ENCODE measurements at places on chromosomes 5 and 9.

DNA sequence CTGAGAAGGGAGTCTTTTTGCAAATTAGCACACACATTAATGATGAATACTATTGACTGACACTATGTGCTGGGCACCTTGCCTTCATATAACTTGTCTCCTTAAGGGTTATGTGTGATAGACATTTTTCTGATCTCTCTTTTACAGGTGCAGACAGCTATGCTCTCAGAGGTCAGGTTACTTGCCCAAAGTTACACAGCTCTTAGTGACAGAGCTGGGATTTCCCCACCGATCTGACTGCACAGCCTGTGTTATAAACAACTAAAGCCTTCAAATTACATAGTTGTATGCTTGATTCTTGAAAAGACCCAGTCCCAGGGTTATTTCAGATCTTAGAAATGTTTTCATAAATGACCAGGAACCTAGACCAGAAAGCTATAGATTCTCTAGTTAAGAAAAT lies 462.7 kb downstream of the EBF1 start:
- DNase-seq: no peak

DNA sequence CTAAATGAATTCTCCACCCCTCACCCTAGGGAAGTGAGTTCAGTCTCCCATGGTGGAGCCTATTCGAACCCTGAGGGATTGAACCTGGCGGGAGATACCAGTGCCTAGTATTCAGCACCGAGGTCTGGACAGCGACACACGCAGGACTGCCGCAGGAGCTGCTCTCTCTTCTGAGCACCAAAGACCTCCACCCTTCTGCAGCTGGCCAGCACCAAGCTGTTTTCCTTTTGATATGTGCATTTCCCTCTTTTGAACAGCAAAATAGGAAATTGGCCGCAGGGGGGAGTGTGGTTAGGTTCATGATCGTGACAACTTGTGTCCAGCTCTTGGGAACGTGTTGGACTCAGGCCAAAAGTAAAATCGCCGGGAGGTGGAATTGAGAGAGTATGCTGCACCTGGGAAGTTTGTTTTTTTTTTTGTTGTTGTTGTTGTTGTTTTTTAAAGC lies 1.2 kb upstream of the PCSK1 start:
- no peak for DNase-seq

- no peak for DNase-seq
These were observed 32.1 kb downstream of the PRKACG start for GRCh38 chr9:68981789-68982188.

DNA sequence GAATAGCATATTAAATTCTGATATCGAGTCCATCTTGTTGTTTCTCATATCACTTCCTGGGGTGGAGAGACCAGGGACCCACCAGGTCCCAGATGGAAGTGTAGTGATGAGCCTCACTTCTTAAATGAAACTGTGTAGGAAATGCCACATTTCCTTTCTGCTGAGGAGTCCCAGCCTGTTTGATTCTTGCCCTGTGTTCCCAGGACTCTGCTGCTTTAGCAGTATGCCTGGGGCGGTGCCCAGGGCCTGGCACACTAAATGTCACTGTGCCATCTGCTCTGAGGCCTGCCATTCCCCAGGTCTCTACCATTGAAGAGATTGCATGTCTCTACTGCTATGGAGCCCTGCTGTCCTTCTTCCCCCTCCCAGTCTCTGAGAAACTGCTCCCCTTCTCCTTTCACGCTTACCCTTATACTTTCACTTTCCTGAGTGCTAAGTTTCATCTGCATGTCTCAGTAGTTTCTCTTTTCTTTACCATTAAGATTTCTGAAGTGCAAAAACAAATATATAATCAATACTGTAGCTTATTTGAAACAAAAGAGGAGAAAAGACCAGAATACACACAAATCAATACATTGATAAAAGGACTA lies 260.4 kb downstream of the GABRB2 start:
- DNase-seq: no peak

DNA sequence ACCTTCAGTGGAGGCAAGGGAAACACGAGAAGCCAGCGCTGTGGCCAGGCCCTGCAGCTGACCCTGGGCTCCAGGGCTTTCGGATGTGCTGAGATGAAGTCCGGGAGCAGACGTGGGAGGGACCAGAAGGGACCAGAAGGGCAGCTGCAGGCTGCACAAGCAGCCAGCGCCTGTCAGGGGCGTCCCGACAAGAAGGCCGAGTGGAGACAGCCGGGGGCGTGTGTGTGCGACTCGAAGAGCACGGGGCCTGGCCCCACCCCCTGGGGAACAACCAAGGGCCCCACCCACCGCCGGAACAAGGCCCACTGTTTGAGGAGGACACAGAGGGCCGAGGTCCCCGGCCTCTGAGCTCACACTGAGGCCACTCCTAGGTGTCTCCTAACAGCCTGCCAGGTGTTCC lies 31.4 kb downstream of the SLC12A7 start:
- DNase-seq: no peak

GRCh38 chr5:59275510-59276324 lies 617.8 kb downstream of the PDE4D start:
- no peak for DNase-seq

DNA sequence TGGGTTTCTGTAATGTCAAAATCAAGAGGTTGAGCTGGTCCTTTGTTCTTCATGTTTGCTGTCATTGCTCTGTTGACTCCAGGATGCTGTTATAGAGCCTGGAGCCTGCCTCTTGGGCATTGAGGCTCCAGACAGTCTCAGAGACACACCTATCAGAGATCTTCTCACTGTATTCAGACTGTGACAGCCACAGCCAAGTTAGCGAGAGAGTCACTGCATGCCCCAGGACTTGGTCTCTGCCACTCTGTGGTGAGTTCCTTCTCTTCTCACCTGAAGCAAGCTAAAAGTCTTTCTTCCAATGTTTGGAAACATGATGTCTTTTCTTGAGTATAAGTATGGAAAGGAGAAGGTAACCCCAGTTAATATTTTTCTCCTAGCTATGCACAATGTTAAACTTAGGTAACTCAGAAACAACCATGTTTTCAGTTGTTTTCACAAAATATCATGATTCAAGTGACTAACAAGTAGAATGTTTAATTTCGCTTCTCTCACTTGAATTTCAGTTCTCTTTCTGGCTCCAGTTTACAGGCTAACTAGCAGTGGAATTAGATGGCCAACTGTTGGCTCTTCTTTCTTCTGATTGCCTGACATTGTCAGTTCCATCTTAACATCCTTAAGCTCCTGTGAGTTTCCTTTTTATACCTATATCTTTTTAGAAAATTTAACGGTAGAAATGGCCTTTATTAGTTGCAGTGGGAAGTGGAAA lies 20.6 kb upstream of the ZFYVE16 start:
- no peak for DNase-seq

- DNase-seq: no peak
These were observed 6.5 kb upstream of the FAM81B start for GRCh38 chr5:95384485-95385213.

DNA sequence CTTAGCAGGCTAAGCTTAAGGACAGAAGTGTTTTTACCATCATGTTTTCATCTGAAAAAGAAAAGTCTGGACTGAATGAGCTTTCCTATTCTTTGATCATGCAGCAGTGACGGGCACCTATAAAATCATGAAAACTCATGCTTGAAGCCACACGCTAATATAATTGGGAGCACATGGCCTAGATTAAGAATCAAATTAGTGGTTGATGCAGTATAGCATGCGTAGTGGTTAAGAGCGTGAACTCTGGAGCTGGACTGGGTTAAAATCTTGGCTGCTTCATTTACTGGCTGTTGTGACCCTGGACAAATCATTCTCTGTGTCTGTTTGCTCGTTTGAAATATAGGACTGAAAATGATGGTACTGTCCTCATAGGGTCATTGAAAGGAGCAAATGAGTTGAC lies 49.9 kb upstream of the IL13 start:
- DNase-seq: no peak

- DNase-seq: no peak
These were observed 129.0 kb downstream of the COL23A1 start for GRCh38 chr5:178461004-178461730.

- no peak for DNase-seq
These were observed 23.2 kb upstream of the PRRC2B start for GRCh38 chr9:131370638-131371037.

DNA sequence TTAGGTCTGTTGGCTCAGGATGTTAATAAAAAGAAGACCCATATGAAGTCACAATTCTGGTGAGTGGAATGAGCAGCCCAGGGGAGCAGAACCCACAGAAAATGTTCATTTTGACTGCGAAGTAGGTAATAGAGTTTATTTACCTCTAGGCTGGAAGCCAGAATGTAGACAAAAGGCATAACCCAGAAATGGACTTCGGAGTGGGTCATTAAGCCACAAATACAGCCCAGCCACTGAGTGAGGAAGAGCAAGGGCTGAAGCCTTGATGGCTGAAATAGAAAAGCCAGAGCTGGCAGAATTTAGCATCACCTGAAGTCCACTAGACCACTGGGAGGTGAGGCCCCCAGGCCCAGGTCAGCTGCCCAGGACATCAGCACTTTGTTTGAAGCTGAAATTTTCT lies 168.0 kb downstream of the NXNL2 start:
- no peak for DNase-seq

GRCh38 chr5:150599917-150600511 lies 40.4 kb upstream of the SYNPO start:
- DNase-seq: no peak

- DNase-seq: no peak
These were observed 35.8 kb downstream of the VLDLR start for GRCh38 chr9:2657427-2657826.

GRCh38 chr5:107284822-107285525 lies 385.8 kb downstream of the EFNA5 start:
- DNase-seq: no peak

- no peak for DNase-seq
These were observed 4.0 kb downstream of the MAT2B start for GRCh38 chr5:163509291-163509951.

DNA sequence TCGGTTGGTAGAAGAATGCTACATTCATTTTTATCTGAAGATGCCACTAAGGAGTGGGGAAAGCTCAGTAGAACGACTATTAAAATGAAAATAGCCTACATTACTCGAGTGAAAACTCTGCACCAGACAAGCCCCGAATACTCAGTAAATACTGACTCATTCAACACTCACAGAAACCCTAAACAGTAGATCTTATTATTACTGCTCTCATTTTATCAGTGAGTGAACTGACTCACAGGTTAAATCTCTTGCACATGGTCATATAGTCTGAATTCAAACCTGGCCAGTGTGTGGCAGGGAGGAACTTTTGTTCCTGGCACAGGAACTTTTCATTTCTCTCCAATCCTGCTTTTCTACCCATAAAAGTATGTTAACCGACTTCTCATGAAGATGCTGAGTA lies 9.6 kb upstream of the PAPPA start:
- DNase-seq: no peak

DNA sequence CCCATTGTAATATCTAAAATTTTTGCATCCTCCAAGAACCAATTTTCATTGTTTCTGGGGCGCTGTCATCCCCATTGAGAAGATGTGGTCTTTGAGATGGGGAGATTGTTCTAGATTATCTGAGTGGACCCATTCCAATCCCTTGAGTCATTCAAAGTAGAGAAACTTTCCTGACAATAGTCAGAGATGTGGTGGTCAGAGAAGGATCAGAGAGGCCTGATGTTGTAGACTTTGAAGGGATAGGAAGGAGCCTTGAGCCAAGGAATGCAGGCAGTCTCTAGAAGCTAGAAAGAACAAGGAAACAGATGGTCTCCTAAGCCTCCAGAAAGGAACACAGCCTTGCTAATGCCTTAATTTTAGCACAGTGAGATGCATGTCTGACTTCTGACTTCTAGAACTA lies 80.4 kb downstream of the TEK start:
- DNase-seq: no peak

DNA sequence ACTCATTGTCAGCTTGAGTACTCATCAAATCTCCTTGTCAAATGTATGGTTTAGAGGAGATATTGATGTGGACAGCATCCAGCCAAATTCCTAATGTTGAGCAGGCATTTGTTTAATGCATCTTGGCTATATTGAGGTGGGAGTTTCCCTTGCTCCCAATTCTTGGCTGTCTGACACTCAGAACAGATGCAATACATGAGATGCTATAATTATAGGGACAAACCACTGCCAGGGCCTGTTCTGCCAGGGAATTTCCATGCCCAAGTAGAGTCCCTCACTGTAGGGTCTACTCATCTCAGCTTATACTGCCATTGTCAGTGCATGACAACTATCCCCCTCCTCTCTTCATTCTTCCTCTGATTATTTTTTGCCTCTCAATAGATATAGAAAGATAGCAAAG lies 392.0 kb upstream of the KCNN2 start:
- no peak for DNase-seq

DNA sequence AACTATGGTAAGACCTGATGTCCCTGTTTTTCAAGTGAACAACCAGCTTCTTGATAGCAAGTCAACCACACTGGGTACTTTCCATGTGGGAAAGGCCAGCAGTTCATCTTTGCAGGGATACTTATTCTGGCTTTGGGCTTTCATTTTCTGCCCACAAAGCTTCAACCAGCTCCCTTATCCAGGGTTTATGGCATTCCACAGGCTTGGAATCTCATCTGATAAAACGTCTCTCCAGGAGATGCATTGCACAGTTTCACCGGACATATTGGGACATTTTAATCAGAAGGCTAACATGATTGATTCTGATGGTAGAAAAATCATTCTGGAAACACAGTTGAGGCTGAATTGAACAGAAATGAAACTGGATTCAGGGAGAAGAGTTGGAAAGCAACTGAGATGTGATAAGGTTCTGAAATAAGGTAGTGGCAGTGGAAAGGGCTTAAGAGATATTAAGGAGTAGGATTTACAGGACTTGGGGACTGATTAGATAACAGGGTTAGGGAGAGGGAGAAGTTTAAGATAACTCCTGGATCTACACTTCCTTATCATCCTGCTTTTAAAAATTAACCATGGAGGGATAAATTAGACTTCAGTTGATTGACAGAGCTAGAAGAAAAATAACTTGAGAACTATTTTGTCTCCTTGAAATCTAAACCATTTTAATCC lies 195.8 kb upstream of the FBXL7 start:
- no peak for DNase-seq

DNA sequence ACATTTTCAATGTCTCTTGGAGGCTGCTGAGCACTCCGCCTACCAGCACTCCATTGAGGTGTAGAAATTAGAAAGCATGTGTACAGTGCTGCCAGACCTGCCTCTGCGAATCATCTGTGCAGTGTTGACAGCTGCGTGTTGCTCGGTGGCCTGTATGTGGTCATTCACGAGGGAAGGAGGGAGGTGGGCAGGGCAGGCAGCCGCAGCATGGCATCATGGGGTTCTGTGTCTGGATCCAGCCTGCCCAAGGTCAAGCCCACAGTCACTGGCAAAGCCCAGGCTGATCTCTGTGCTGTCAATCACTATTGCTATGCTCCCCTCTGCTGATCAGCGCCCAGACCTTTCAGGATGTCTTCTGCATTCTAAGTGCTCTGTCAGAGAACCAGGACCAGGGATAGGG lies 8.0 kb upstream of the PDZD2 start:
- DNase-seq: no peak

- DNase-seq: no peak
These were observed 58.3 kb upstream of the NFIL3 start for GRCh38 chr9:91481972-91482371.

GRCh38 chr5:133363807-133364587 lies 248.3 kb downstream of the FSTL4 start:
- DNase-seq: no peak

- peak; percentile 6 for DNase-seq
These were observed 670 bp upstream of the PURA start for GRCh38 chr5:140113180-140113698.

Data from activated effector memory CD4-positive, alpha-beta T cell treated with Interleukin-2 at 50 U/mL for 16 hours (primary cell).